ENCODE measurements at places on chromosomes 1 and 21.

DNA sequence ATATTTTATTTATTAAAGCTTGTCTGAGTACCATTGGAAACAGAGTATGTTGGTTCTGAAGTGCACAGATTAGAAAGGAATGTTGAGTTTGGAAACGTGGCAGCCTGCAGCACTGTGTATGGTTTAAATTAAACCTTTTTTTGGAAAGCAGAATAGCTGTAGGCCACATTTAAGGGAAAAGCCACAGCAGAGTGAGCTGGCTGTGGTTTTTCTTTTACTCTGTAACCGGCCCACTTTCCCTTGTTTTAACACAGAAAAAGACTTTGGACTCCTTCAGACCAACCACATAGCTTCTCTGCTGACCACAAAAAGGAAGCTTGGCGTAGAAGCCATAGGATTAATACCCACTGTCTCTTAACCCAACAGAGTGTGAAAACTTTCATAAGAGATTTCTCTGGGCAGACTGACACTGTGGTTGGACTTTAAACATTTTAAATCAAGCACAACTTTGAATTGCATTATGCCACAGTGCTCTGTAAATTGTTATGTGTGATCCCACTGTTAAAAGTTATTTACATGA, 75.2 kb downstream of the NFIA start:
- DNase-seq, result no peak

DNA sequence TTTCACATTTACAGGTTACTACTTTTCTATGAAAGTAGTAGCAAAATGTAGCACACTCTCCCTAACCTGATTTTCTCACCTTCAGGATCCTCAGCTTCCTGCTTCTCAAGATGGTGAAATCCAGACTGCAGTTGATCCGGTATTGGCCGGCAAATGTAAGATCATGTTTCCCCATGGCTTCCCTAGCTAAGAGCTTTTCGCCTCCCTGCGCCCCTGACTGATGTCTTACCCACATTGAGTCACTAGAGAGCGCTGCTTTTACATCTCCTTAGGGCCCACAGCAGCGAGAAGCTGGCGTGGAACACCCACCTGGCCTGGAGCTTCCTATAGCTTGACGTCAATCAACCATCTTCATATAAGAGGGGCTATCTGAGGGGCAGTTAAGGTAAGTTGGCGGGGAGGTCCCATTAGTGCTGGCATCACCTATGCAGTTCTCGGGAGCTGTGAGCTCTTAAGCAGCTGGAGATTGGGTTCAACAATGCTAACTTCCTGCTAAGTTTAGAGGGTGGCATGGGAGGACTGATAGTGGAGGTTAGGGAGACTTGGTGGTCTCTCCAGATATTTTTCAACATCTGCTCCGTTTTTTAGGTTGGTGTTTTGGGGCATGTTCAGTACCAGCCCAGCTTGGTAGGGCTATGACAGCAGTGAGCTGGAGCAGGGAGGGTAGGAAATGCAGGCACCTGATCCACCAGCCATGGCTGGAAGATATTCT, 5.5 kb downstream of the PTPN7 start:
- DNase-seq, result no peak

- DNase-seq, result no peak
Measured at GRCh38 chr1:119962296-119962968, 66.1 kb upstream of the ADAM30 start.

GRCh38 chr21:31252611-31253010, 91.5 kb downstream of the TIAM1 start:
- no peak for DNase-seq

DNA sequence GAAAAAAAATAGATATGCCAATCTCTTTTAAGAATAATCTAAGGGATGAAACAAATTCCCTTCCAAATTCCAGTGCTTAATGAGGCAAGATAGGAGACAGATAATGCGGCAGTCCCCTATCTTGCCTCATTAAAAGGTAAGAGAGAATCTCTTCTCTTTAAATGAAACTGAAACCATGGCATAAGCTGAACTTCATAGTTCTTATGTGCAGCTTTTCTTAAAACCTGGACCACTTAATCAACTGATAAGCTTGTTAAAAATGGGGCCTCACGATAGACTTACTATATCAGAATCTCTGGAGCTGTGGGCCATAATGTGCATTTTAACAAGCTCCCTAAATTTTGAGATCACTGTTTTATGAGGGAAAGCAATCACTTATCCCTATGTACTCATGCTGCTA, 79.2 kb downstream of the NIBAN1 start:
- DNase-seq, result no peak

- DNase-seq, result no peak
Measured at GRCh38 chr1:95117207-95118066, at the start of gene TLCD4. TLCD4 (plus strand) TSS chr1:95117355; CDS start chr1:95143902, 26,547 bp downstream.

DNA sequence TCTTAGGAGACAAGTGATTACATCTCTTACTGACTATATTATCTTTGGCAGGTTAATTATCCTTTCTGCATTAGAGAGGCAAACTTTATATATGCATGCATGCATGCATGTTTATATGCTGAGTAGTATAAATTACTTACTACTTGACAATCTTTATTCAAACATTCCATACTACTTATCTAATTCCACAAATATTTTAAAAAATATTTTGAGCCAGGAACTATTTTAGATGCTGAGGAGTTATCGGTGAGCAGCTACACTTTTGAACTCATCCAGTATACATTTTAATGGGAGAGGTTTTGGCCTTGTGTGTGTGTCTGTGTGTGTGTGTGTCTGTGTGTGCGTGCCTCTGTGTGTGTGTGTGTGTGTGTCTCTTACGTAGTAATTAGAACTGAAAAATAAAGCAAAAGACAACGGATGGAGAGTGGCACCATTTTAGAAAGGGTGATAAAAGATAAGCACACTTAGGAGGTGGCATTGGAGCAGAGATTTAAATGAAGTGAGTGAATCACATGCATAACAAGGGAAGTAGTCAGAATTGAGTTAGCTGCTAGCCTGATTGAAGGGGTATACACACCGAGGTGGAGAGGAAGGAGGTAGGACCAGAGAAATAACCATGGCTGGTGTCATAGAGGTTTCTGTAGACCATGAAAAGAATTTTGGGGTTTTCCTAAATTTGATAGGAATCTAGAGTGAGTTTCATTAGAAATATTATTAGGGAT, 1488.4 kb downstream of the MRPL39 start:
- no peak for DNase-seq

GRCh38 chr1:79694241-79694640, 687.7 kb upstream of the ADGRL4 start:
- no peak for DNase-seq

All from SW 1271 (cell line).